NCI-H1092 (cell line): ENCODE measurements at places on chromosomes 12 and 14.

DNA sequence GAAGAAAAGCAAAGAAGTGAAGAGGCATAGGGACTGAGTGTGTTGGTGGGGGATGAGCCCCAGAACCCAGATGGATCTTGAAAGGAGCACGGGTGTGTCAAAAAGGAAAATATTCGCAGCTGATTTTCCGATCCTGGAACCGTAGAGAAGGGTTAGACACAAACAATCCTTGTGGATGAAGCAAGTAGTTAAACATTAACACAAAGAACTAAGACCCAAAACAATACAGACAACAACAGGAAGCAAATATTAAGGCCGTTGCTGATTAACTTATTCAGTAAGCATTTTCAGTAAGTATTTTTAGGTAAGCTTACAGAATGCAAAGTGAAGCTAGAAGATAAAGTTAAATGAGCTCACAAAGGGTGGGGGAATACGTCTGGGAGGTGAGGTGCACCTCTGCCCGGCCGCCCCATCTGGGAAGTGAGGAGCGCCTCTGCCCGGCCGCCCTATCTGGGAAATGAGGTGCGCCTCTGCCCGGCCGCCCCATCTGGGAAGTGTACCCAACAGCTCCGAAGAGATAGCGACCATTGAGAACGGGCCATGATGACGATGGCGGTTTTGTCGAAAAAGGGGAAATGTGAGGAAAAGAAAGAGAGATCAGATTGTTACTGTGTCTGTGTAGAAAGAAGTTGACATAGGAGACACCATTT is 62.8 kb upstream of the PRB2 start:
- DNase-seq = no peak

- no peak for DNase-seq
Measured at GRCh38 chr14:91187271-91187670, 57.2 kb downstream of the GPR68 start.

GRCh38 chr12:76942267-76942666 is 63.4 kb upstream of the CSRP2 start:
- DNase-seq = no peak

DNA sequence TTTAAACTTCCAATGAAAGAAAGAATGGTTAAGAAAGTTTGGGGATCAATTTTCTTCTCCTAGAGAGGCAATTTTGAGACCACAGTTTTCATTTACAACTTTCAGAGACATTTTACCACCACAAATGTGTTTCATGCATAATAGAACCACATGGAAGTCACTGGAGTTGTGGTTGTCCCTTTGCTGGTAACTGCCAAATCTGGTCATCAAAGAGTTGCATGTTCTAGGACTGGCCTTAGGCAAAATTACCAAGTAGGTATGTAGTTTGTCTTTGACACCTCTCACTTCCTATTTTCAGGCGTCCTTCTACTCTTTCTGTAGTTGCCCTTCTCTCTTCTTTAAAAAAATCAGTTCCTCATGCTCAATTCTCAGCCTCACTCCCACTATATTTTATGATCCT is 54.3 kb upstream of the TMX1 start:
- DNase-seq = no peak
